Thoracic aorta (tissue), 2 donors: ENCODE measurements at places on chromosomes 3 and 15.

GRCh38 chr15:78280319-78281072 is 16.1 kb downstream of the DNAJA4 start:
- no peaks in the 10 kb centered on the region for H3K27me3 ChIP-seq
- H3K27ac ChIP-seq = no peak overlapping the region
- peaks cover 31% of the 10 kb centered on the region for H3K36me3 ChIP-seq
- H3K4me3 ChIP-seq = no peak overlapping the region

DNA sequence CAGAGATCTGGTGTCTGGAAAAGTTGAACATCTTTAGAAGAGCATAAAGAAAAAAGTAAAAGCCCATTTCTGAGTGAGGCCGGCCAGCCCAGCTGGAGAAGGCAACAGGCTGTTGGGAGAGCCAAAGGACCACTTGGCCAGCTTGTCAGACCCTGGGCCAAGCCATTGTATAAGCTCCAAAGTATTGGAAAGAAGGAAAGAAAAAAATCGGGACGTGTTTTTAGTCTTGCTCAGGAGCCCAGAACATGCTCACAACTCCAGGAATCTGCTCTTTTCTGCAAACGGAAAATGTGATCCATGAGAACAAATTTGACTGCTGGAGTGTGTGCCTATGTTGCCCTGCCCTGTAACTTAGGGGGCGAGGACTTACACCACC is 10.4 kb upstream of the CLPX start:
- no peak overlapping the region for H3K27ac ChIP-seq
- H3K36me3 ChIP-seq = no peaks in the 10 kb centered on the region
- peaks cover 8% of the 10 kb centered on the region for H3K4me1 ChIP-seq
- DNase-seq = no peak

- no peaks in the 10 kb centered on the region for H3K36me3 ChIP-seq
- H3K4me3 ChIP-seq = no peak overlapping the region
- no peak overlapping the region for H3K27ac ChIP-seq
- no peaks in the 10 kb centered on the region for H3K27me3 ChIP-seq
Measured at GRCh38 chr3:41881233-41881821, 80.6 kb downstream of the ULK4 start.

GRCh38 chr3:122984007-122984406 is 43.6 kb downstream of the SEMA5B start:
- no peak for DNase-seq
- H3K4me1 ChIP-seq = peaks cover 28% of the 10 kb centered on the region
- no peaks in the 10 kb centered on the region for H3K27me3 ChIP-seq

DNA sequence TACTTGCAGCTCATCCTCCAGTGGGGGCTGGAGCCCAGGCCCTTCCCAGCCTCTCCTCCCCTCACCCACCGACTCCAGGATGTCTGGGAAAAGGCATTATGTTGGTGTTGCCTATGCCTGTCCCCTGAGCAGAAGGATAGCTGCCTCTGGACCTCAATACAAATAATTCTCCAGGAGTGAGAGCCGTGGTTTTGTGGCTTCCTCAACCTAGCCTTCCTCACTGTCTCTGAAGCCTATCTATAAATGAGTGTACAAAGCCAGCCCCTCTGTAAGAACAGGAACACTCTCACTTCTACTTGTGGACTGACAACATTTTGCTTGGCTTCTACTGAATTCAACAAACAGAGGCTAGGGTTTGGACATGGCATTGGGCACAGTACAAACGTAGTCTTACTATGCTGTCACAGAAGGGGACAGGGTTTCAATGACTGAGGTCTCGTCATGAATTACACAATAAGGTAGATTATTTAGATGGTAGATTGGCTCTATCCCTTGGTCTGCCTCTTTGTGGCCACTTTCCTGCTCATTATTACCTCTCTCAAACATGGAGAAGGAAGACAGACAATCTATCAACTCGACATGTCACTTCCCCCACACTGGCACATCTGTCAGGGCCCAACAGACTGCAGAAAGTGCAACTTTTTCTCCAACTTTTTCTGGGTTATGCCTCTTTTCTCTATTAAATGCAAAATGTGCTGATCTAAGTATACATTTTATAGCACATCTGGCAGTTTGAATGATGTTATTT is 82.8 kb upstream of the MEX3B start:
- H3K27ac ChIP-seq = no peak overlapping the region
- no peak for DNase-seq
- H3K36me3 ChIP-seq = no peaks in the 10 kb centered on the region
- H3K27me3 ChIP-seq = no peaks in the 10 kb centered on the region
- H3K4me3 ChIP-seq = no peak overlapping the region

GRCh38 chr15:38002883-38003477 is 68.5 kb downstream of the TMCO5A start:
- no peaks in the 10 kb centered on the region for H3K4me1 ChIP-seq
- H3K36me3 ChIP-seq = no peaks in the 10 kb centered on the region
- H3K4me3 ChIP-seq = no peak overlapping the region
- no peak for DNase-seq
- H3K27me3 ChIP-seq = no peaks in the 10 kb centered on the region
- no peak overlapping the region for H3K27ac ChIP-seq

DNA sequence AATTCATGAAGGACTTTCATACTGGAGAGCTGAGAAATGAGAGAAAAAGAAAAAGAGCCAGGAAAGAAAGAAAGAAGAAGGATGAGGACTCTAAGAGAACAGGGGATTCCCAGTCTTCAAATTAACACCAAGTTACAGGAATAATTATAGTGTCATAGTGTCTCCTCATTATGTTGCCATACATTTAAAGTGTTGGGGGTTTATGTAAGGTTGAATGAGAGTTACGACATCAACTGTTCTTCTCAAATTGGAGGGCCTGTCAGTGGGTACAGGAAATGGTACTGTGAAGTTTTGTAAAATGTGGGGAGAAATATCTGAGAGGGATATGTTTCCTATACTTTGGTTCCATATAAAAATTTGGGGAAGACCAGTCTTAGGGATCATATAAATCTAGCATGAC is 12.3 kb upstream of the CD200 start:
- no peak overlapping the region for H3K27ac ChIP-seq
- no peaks in the 10 kb centered on the region for H3K27me3 ChIP-seq
- no peaks in the 10 kb centered on the region for H3K36me3 ChIP-seq
- DNase-seq = no peak
- H3K4me1 ChIP-seq = no peaks in the 10 kb centered on the region

DNA sequence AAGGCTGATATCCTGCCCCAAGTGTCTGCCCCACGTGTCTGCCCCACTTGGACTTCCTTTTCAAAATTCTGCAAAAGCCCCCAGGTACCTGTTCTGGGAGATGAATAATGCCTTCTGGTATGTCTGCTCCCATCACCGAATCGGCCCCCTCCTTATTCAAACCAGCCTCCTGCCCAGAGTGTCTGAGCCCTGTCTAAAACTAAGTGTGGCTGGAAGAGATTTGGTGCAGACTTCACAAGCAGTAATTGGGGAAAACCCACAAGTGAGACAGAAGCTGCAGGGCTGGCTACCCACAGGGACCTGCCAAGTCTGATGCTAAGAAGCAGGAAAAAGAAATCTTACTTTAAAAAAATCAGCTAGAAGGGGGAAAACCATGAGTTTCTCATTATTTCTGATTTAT is 85.1 kb downstream of the DUT start:
- H3K36me3 ChIP-seq = peaks cover 6% of the 10 kb centered on the region
- H3K27ac ChIP-seq = no peak overlapping the region
- no peaks in the 10 kb centered on the region for H3K27me3 ChIP-seq
- H3K4me3 ChIP-seq = no peak overlapping the region
- peaks cover 95% of the 10 kb centered on the region for H3K4me1 ChIP-seq

GRCh38 chr15:99719096-99719541 is 14.1 kb downstream of the LYSMD4 start:
- H3K4me3 ChIP-seq = no peak overlapping the region
- H3K36me3 ChIP-seq = no peaks in the 10 kb centered on the region
- H3K27me3 ChIP-seq = no peaks in the 10 kb centered on the region
- H3K27ac ChIP-seq = no peak overlapping the region

- no peak overlapping the region for H3K4me3 ChIP-seq
- H3K27me3 ChIP-seq = no peaks in the 10 kb centered on the region
- H3K36me3 ChIP-seq = peaks cover 51% of the 10 kb centered on the region
- H3K27ac ChIP-seq = peak overlapping the region; percentile 92
- DNase-seq = no peak
Measured at GRCh38 chr3:48405971-48406370, 23.9 kb downstream of the PLXNB1 start.

DNA sequence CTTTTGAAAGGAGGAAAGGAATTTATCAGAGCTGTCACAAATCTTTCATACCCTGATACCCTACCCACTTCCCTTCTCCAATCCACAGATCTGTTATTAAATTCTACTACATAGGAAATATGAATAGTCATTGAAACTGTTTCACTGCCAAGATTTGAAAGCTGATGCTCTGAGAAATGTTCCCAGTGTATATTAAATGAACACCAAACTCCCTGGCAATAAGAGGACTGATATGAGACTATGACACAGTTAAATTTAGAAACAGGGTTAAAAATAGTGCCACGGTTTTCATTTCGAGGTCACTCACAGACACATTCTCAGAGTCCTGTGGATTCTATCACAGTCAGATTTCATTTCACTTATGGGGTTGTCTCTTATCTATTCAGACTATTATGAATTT is 27.2 kb upstream of the GBE1 start:
- H3K36me3 ChIP-seq = no peaks in the 10 kb centered on the region
- peaks cover 3% of the 10 kb centered on the region for H3K4me1 ChIP-seq

DNA sequence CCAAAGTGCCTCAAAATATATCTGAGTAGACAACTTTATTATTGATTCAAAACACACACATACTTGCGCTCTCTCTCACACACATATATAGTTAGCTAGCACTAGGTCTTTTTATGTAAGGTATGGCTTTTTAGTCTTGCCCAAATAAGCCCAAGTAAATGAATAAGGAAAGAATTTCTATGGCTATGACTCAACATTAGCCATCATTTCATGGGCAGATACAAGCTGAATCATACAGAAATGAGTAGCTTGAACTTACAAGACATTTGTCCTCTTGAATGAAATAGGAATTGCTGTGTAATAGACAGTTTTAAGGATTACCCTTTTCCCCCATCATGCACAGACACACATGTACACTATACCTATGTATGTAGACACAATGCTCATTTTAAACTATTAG is 4.9 kb downstream of the CADPS start:
- no peak overlapping the region for H3K4me3 ChIP-seq
- DNase-seq = no peak
- no peaks in the 10 kb centered on the region for H3K27me3 ChIP-seq
- no peaks in the 10 kb centered on the region for H3K36me3 ChIP-seq

- no peak overlapping the region for H3K27ac ChIP-seq
- H3K27me3 ChIP-seq = no peaks in the 10 kb centered on the region
- no peaks in the 10 kb centered on the region for H3K36me3 ChIP-seq
- H3K4me3 ChIP-seq = no peak overlapping the region
- H3K4me1 ChIP-seq = peaks cover 11% of the 10 kb centered on the region
Measured at GRCh38 chr15:99053380-99054024, 45.9 kb upstream of the PGPEP1L start.

- no peak for DNase-seq
- no peaks in the 10 kb centered on the region for H3K27me3 ChIP-seq
- H3K27ac ChIP-seq = no peak overlapping the region
- no peak overlapping the region for H3K4me3 ChIP-seq
- no peaks in the 10 kb centered on the region for H3K4me1 ChIP-seq
- H3K36me3 ChIP-seq = no peaks in the 10 kb centered on the region
Measured at GRCh38 chr3:64349551-64349950, 124.3 kb upstream of the PRICKLE2 start.

- no peak for DNase-seq
- no peaks in the 10 kb centered on the region for H3K27me3 ChIP-seq
- no peak overlapping the region for H3K27ac ChIP-seq
Measured at GRCh38 chr15:95205077-95205476, 973.7 kb downstream of the MCTP2 start.

GRCh38 chr15:31024979-31025378 is 33.6 kb upstream of the MTMR10 start:
- peaks cover 9% of the 10 kb centered on the region for H3K4me1 ChIP-seq
- no peak for DNase-seq
- no peak overlapping the region for H3K27ac ChIP-seq
- H3K27me3 ChIP-seq = no peaks in the 10 kb centered on the region
- H3K36me3 ChIP-seq = no peaks in the 10 kb centered on the region

DNA sequence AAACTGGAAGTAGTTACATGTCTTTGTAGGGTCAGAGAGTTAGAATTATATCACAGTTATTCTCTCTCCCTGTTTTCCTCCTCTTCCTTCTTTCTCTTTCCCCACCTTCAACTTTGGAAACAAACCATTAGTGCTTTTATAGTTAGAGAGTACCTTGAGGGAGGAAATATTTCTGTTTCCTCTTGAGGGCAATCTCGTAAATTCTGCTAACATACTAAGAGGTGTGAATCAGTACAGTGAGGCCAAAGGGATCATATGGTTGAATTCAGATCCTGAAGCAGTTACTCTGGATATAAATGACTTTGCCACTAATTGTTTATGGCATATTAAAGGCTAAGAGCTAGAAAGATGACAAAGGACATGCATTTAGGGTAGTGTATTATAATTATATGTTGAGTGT is 60.3 kb upstream of the CCNL1 start:
- no peak overlapping the region for H3K4me3 ChIP-seq
- no peak overlapping the region for H3K27ac ChIP-seq
- H3K27me3 ChIP-seq = no peaks in the 10 kb centered on the region
- no peaks in the 10 kb centered on the region for H3K36me3 ChIP-seq

GRCh38 chr3:182925330-182925943 is 54.9 kb downstream of the DCUN1D1 start:
- no peak overlapping the region for H3K4me3 ChIP-seq
- DNase-seq = no peak
- no peak overlapping the region for H3K27ac ChIP-seq
- no peaks in the 10 kb centered on the region for H3K36me3 ChIP-seq
- H3K4me1 ChIP-seq = peaks cover 8% of the 10 kb centered on the region

DNA sequence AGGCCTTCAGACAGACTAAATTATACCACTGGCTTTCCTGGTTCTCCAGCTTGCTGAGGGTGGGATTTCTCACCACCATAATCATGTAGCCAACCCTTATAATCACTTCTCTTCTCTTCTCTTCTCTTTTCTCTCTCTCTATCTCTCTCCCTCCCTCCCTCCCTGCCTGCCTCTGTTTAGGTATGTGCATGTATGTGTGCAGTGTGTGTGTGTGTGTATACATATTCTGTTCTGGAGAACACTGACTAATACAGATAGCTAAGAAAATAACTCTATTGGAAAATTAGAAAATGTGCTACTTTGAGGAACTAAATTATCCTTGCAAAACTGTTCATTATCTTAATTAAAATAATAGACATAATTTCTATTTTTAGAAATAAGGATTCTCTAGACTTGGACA is 118.6 kb upstream of the GADL1 start:
- DNase-seq = no peak
- no peak overlapping the region for H3K27ac ChIP-seq

DNA sequence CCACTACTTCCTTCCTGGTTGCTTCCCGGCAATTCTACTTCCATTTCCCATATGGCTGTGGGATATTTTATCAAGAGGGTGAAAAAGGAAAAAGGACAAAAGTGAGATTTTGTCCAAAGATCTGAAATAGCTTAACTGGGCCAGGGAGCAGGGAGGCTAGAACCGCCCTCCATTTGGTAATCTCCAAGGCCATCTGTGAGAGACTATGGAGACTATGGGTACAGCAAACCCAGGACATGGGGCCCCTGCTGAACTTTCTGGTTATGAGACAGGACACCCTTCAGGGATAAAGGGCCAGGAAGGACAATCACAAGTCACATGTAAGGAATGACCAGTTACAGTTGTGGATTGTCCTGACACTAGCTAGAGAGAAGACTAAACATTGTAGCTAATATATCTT is 24.3 kb downstream of the ZSCAN2 start:
- H3K4me3 ChIP-seq = no peak overlapping the region
- H3K36me3 ChIP-seq = peaks cover 10% of the 10 kb centered on the region
- H3K4me1 ChIP-seq = peaks cover 3% of the 10 kb centered on the region

GRCh38 chr15:100781061-100781960 is 98.3 kb upstream of the ALDH1A3 start:
- no peaks in the 10 kb centered on the region for H3K27me3 ChIP-seq
- H3K36me3 ChIP-seq = no peaks in the 10 kb centered on the region
- H3K4me3 ChIP-seq = no peak overlapping the region
